ENCODE measurements at places on chromosomes 7 and 10.
A peak's percentile ranks its signal among the peaks of the same experiment; 100 is the strongest.

DNA sequence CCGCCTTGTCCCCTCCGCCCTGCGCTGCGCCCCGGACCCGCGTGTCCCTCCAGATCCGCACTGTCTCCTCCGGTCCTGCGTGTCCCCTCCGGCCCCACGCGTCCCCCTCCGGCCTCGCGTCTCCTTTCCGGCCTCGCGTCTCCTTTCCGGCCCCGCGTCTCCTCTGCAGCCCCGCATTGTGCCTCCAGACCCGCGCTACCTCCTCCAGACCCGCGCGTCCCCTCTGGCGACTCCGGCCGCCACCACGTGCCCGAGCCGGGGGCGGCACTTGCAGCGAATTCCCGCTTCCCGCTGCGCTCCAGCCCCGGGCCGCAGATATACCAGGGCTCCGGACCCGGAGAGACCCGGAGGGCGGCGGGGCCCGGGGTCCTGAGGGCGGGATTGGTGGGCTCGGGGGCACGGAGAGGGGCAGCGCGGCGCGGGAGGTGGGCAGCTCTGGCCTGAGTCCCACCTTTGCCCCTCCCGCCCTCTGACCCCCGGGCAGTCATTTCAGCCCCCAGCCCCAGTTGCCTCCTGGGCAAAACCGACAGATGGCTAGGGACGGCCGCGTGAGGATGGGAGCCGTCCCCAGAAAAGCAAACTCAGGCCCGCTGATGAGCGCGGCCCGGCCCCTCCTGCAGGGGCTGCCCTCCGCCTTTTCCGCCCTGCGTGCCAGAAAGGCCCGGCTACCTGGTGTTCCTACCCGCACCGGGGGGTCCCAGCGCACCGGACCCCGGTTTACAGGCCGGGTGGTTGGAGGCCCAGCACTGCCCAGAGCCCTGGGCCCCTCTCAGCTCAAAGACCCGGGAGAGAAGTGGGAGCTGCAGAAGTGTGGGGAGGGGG lies 56.5 kb downstream of the RBM17 start:
- DNase-seq, result no peak

DNA sequence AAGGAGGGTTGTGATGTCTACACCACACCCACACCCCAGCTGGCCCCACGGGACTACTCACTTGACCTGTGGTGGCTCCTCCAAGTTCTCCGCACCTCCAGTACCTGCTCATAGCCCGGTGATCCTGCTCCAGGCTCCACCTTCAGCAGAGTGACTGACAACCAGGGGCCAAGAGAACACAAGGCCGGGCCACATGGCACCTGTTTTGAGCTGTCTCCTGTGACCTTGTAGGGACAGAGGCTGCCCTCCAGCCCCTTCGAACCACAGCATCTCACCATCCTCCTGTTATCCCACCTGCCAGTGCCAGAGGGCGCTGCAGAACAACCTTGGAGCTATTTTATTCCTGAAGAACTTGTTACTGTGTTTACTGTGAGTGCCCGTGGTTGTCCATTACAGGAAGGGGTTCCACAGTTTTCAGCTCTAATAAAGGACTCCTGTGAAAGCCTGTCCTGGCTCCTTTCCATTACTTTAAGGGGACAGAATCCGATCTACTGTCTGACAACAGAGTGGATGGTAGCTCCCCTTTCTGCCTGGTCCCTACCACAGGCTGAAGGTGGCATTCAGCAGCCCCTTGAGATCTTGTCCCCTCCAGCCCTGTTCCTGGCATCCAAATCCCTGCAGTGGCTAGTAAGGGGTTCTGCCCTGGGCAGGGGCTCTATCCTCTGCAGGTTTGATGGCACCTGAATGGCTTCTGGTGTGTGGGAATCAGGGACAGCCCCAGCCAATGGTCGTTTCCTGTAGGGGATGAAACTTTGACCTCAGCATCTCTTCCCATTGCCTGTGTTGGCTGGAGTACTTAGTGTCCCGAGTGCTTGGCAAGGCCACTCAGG lies 50.8 kb downstream of the C10orf120 start:
- DNase-seq, result peak; percentile 36

- DNase-seq, result no peak
Observed at GRCh38 chr10:117339578-117339977, 35.7 kb downstream of the PDZD8 start.

- DNase-seq, result no peak
Observed at GRCh38 chr10:18875477-18875876, 173.1 kb upstream of the MALRD1 start.

DNA sequence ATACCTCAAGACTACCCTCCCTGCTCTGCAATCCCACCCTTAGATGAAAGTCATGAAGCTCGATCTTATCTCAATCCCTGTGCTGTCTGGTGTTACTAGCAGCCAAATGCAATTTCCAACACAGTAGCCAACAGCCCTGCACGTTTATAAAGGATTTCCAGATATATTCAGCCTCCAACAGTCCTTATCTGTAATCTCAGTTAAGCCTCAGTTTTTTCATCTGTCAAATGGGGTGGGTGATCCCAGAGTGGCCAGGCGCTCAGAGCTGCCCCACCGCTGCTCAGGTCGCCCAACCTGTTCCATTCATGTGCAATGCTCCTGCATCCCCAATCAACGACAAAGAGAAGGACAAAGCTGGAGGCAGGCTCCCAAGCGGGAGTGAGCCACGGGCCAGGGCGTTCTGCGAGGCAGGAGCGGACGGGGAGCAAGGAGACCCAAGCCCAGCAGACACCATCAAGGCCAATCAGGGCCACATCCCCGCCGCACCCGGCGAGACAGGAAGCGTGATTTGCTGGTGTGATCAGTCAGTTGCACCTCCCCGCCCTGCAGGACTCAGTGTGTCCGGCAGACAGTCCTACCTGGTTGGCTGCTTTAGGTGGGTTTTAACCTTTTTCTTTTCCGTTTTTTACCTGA lies 19.7 kb downstream of the PDGFA start:
- DNase-seq, result no peak

- no peak for DNase-seq
Observed at GRCh38 chr10:67319976-67320375, 376.0 kb downstream of the CTNNA3 start.

GRCh38 chr7:151408839-151409666 lies 785 bp downstream of the WDR86 start:
- DNase-seq, result peak; percentile 25

DNA sequence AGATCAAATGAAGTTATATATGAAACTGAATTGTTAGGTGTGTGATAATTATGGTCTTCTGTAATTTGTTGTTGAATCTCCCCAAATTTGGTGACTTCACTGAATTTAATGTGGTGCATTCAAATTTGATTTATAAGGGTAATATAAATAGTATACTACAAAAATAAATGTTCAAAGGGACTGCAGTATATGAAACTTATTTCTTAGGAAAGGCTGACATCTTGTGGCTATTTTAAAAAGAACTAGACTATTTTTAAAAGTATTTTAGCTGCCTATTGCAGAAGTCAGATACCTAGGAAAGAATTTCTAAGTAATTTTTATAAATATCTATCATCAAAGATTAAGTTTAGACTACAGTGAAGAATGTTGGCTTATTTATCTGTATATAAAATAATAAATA lies 36.6 kb downstream of the ATRNL1 start:
- peak; percentile 27 for DNase-seq

DNA sequence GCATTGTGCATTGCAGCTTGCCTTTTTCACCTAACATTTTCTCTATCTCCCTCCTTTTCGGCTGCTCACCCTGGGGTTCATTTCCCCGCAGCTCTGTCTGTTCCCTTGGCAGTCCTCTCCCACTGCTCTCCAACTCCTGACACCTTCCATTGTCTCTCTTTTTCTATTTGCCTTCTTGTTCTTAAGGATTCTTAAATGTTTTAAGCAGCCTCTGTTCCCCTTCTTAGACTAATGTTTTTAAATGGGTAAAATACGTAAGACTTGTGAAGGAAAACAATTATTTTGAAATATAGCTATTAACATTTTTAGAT lies 19.4 kb downstream of the BMPR1A start:
- DNase-seq, result no peak

DNA sequence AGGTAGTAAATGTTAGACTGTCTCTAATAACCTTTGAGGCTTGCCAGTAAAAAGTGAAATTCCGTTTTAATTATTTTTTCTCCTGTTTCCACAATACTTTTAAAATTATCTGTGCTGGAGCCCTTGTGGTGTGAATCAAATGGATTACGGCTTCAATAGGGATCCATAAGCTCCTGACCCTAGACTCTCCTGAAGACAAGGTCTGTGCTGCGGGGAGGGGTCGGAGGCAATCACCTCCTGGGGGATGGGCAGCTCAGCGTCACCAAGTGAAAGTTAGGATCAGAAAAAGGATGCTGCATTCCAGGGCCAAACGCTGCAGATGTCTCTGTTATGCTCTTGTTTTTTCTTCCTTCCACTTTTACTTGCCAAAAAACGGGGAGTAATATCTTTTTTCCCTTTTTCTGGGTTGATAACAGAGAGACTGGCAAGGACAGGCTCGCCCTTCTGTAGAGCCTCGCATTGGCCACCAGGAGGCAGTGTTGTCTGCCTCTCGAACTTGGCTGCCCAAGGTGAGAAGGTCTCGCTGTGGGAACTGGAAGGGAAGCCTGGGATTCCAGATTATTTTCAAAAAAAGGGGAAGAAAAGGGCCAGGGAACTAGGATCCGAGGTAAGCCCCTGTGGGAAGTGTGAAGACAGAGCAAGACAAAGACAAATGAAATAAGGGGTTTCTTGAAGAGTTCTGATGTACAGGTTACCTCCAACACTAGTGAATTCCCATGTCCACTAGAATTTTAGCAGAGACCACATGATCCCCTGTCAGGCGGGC lies 621.9 kb downstream of the ACTR3B start:
- DNase-seq, result peak; percentile 47

GRCh38 chr7:112748381-112748780 lies 41.8 kb downstream of the TMEM168 start:
- DNase-seq, result no peak

Measured in activated CD4-positive, alpha-beta T cell treated with anti-CD3 and anti-CD28 coated beads, Interleukin-2, Interleukin-6, amounts not matched to agents 100 ng/mL and 50 ng/mL, durations not matched to agents 16 hours and 8 hours (primary cell).